ENCODE measurements at places on chromosomes 2 and 18.

DNA sequence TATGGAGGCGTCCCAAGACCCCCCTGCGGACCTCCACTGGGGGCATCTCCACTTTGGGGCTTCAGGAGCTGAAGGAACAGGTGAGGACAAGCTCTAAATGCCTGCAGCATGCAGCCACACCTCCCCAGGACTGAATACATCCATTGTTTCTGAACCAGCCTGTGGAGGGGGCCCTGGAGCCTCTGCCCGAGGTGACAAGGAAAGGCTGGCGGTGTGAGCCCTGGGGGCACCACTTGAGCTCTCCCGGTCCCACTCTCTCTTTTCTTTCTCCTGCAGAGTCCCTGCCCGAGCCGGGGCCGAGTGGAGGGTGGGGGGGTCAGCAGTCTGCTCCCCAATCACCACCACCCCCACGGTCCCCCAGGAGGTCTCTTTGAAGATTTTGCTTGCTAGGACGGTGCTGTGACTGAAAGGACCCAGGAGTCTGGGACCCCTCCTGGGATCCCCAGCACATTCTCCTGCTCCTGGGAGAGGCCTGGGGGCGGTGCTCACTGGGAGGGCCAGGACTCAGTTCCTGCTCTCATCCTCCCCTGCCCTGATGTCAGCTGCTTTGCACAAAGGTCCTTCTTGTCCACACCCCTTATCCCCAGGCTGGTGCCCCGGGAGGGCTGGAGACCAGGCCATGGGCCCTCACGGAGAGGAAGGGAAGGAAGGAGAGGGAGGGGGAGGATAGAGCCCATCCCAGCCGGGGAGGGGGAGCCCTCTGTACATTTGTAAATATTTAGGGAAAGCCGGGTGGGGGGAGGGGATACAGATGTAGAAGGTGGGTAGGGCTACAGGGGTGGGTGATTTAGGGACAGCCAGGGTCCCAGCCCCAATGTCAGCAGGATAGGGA is 5.7 kb downstream of the CHPF start:
- no peak for DNase-seq

GRCh38 chr2:66555091-66555490 is 120.2 kb downstream of the MEIS1 start:
- DNase-seq, result no peak

- peak; percentile 58 for DNase-seq
These were observed 29.9 kb downstream of the CHCHD5 start for GRCh38 chr2:112614201-112614840.

- no peak for DNase-seq
These were observed 125.9 kb downstream of the ESCO1 start for GRCh38 chr18:21474621-21475020.

DNA sequence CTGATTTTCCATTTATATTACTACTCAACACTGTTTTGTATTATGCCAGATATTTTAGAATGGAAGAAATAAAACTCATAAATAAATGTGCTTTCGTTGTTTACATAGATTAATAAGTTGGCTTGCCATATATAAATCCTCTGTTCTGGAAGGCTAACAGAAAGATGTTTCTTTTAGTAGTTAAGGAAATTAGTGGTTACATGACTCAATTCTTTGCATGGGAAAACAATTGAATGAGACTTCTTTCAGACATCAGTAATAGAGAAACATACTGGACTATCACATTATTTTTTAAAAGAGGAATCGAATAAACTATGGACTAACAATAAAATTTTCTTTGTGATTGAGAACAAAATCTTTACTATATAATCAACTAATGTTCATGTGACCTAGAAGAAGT is 336.5 kb downstream of the KCNS3 start:
- no peak for DNase-seq

- DNase-seq, result peak; percentile 91
These were observed at the start of gene MXD1 for GRCh38 chr2:69914950-69915945. Gene MXD1, plus strand, starts transcription at chr2:69915109. Its CDS starts 222 bp downstream, at chr2:69915331.

- no peak for DNase-seq
These were observed 212.3 kb downstream of the MGAT5 start for GRCh38 chr2:134466141-134466540.

DNA sequence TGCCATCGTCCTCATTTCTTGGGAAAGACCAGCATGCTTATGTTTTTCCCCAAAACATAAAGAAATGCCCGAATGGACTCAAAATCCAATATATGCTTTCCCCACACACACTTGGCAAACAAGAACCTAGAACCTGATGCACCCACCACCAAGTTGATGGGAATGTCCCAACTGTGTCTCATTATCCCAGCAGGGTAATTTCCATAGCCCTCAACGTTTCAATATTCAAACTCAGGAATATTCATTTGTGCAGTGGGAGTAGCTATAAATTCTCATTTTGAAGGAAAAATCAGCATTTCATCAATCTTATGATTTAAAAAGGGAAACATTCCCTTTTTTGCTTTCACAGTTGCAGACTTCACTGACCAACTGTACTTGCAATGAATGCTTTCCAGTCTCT is 50.7 kb downstream of the SNORC start:
- no peak for DNase-seq

DNA sequence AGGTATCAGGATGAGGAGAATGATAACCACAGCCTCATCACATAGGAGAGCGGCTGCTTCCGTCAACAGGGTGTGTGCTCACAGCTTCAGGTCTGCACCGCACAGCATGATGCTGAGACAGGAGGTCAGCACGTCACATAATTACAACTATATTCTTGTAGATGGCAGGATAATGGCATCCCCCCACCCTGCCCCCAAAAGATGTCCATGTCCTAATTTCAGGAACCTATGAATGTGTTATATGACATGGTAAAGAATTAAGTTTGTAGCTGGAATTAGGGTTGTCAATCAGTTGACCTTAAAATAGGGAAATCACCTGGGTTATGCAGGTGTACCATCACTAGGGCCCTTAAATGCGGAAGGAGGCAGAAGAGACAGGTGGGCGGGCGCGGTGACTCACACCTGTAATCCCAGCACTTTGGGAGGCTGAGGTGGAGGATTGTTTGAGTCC is 73.9 kb downstream of the ARL4C start:
- no peak for DNase-seq

- no peak for DNase-seq
These were observed 1529.5 kb downstream of the LRP1B start for GRCh38 chr2:140601342-140601741.

DNA sequence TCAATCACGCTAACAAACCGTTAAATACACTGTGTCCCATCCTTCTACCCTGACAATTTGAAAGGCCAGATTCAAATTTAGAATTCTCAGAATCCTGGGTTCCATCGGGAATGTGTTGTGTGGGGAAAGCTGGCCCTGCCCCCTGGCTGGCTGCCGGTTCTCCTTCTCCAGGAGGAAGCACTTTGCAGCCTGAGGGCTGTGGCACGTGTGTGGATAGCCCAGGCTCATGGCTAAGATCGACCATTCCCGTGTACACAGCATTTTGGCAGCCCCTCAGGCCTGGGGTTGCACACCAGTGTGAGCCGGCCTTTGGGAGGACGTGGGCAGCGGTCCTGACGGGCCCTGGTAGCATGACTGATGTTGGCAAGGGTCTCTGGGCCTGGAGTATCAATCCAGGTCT is 51.0 kb upstream of the ROCK2 start:
- no peak for DNase-seq

DNA sequence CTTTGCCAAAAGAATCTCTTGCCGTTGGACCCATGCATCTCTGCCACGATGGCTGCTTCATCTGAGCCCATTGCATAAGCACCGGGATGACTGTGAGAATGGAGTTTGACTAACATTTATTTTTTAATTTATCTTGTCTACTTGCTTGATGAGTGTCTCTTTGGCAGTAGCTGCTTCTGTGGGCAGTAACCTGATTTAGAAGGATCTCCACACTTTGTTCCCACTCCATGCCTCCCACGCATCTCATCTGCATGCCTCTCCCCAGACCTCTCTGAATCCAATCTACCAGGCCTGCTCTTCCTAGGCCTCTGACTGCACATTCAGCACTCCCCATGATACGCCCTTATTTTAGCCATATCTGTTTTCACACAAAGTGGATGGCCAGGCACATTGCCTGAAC is 23.7 kb upstream of the TMX3 start:
- DNase-seq, result no peak

Data from chondrocyte (in vitro differentiated cells).